ENCODE measurements at places on chromosomes 16 and 17.

GRCh38 chr17:1976000-1976682 is 49.0 kb downstream of the RTN4RL1 start:
- DNase-seq = no peak

DNA sequence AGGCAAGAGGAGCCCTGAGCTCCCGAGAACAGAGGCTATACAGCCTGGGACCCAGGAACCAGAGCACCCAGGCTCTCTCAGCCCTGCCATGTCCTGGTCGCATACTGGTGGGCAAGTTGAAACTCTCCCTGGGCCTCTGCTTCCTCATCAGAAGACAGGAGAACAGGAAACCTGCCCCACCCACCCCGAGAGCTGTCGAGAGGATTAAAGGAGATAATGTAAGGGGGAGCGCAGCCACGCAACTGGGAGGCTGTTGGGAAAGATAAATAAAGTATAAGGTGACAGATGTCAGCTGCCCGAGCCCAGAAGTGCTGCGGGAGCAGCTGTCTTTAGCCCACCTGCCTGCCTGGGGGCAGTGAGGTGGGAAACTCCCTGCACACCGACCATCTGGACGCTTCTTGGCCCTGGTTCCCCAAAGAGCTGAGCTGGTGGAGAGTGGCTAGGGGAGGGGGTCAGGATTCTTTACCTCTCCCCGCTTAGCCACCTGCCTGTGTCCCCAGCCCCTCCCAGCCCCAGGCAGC is 6.8 kb downstream of the KIF19 start:
- no peak for DNase-seq

- DNase-seq = no peak
Observed at GRCh38 chr17:42946812-42947211, 17.4 kb downstream of the AARSD1 start.

GRCh38 chr17:58088624-58089023 is 5.4 kb downstream of the DYNLL2 start:
- no peak for DNase-seq

DNA sequence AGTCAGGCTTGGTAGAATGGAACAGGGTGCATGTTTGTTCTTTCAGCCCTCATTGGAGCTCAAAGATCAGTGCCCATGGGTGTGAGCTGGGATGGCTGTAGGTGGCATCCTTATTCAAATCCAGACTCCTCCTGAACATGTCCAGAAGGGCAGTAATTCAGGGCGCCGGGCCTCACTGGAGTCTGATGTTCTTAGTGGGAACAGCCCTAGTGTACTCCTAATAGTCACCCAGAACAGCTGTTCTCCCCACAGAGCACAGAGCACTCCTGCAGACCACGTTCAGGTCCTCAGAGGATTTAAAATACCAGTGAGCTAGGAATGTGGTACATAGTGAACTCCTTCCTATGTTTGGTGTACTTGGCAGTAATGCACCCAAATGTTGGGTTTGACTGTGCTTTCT is 96.2 kb downstream of the BANP start:
- DNase-seq = no peak

DNA sequence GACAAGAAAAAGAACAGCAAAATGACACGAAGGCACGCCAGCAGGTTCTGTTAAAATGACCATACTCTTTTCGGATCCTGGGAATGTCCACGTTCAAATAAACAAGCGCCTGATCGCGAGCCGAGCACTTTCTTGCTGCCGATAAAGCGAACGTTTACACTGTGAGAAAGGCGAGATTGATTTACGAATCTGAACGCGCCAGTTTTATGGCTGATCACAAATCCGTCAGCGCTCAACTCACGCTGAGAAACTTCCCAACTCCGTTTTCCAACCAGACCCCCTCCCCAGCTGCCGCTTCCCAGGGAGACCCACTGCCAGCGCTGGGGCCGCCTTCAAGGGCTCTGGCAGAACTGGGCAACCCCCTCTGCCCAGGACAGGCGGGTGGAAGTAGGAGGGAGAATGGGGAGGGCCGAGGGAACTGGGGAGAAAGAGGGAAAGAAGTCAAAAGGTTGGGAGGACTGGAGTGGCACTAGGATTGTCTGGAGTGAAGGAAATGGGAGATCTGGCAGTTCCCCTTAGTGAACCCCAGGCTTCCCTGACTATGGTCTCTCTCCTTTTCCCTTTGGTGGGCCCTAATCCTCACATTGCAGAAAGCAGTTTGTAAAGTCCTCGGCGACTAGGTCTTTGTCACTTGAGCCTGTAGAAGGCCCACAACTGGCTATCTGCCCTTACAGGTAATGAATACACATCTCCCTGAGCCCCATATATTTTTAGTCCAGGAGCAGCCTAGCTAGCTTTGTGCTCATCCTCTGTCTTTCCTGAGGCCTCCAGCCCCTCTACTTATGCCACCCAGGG is 6.9 kb downstream of the HOXB4 start:
- DNase-seq = no peak

- DNase-seq = no peak
Observed at GRCh38 chr16:65961476-65962143, 404.9 kb upstream of the CDH5 start.

GRCh38 chr16:23518435-23518891 is 8.2 kb upstream of the GGA2 start:
- no peak for DNase-seq

DNA sequence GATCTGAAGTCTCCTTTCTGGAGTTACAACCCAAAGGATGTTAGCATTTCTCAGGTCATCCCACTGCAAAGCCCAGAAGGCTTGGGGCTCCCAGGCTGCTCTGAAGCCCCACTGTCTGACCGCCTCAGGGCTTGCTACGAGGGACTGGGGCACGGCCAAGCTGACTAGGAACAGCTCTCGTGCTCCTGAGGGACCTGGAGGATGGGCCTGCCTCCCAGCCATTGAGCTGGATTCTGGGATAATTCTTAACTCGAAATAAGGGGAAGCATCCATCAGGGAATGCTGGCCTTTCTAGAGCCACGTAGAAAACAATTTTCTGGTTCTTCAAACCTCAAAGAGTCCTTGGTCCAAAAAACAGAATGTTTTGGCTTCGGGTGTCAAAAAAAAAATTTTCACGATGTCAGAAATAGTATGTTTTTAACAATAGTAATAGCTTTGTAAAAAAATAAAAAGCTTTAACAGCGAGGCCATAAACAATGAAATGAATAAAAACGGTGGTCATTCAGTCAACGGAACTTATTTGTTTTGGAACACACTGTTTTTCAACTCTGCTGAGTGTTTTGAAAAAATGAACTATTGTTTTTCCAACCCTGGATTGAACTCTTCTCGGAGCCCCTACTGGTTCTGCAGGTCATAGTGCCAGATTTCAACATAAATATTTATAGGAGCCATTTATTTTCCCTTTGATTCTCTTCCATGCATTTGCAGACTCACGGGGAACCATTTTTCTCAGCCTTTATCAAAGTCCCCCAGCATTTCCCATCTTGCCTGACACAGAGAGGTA is 16.4 kb upstream of the HERPUD1 start:
- no peak for DNase-seq

- no peak for DNase-seq
Observed at GRCh38 chr16:58124601-58124915, 4.6 kb downstream of the CFAP20 start.

- DNase-seq = no peak
Observed at GRCh38 chr17:8406174-8406573, 8.5 kb upstream of the RNF222 start.

- DNase-seq = no peak
Observed at GRCh38 chr17:1649844-1650501, at the start of gene RILP. Gene RILP (minus strand): TSS chr17:1649866. CDS start chr17:1649804, 62 bp downstream.

- DNase-seq = no peak
Observed at GRCh38 chr16:84378567-84378966, 10.2 kb downstream of the ATP2C2 start.

DNA sequence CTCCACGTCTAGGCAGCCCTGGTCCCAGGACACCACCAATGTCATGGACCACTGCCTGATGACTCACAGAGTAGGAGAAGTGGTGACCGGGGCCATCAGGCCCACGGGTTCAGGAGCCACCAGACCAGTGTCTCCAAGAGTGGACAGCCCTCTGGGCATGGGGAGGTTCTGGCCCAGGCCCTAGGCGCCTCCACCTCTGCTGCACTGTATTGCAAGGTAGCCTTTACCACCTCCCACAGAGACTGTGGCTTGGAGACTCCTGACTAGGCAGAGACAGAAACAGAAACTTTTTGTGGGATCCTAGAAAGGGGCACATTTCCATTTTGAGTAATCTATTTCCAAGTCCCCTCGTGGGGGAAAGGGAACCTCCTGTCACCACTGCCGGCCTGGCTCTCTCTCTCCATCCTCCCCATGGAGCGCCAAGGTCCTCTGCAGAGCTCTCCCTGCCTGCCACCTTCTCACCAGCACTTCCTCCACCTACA is 2.9 kb downstream of the CDIP1 start:
- DNase-seq = no peak

- DNase-seq = no peak
Observed at GRCh38 chr17:80328634-80329380, 68.2 kb downstream of the RNF213 start.

DNA sequence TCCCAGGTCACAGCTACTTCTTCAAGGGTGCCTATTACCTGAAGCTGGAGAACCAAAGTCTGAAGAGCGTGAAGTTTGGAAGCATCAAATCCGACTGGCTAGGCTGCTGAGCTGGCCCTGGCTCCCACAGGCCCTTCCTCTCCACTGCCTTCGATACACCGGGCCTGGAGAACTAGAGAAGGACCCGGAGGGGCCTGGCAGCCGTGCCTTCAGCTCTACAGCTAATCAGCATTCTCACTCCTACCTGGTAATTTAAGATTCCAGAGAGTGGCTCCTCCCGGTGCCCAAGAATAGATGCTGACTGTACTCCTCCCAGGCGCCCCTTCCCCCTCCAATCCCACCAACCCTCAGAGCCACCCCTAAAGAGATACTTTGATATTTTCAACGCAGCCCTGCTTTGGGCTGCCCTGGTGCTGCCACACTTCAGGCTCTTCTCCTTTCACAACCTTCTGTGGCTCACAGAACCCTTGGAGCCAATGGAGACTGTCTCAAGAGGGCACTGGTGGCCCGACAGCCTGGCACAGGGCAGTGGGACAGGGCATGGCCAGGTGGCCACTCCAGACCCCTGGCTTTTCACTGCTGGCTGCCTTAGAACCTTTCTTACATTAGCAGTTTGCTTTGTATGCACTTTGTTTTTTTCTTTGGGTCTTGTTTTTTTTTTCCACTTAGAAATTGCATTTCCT is 3.4 kb upstream of the LPCAT2 start:
- DNase-seq = no peak

DNA sequence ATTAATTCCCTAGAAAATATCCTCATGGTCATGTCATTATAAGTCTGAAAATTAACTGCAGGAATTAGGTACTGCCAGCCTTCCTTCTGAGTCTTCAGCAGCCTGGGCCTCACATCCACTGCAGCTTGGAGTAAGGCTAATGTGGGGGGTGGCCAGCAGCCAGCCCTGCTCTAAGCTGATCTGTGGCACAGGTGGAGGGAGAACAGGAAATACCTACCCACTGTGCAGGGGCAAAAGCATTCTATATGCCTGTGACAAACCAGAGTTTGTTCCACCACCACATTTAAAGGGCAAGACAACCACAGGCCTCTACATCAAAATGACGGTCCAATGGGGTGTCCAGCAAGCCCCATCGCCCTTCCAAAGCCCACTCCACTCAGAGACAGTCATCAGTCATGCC is 9.4 kb downstream of the NPRL3 start:
- no peak for DNase-seq

- no peak for DNase-seq
Observed at GRCh38 chr16:12951392-12951791, 50.0 kb downstream of the SHISA9 start.

DNA sequence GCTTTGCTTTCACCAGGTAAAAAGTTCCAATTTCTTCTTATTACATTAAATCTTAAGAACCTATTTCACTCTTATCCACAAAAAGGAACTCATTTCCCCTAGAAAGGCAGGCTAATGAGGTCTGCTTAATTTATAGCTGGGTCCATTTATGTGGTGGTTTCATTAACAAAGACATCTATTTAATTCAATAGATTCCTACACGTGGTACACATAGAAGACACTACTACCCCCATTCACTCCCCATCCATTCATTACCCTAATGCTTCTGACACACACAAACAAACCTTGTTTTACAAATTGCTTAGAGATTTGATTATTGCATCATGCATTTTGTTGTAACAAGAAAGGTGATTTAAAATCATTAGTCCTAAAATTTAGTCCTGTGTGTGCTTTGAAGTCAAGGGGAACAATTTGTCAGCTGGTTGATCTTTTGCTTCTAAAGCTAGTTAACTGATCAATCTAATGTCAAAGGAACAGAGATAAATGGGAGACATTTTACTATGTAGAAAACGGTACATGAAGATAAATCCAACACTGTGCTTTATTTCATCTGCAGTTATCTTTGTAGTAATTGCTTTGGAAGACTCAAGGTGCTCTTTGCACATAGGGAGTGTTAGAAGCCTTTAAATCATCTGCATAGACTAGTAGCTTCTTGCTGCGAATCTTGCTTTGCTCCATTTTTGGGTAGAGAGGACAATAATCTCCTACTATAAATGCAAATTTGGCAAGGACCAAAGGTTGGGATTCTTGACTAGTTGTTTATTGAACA is 379.2 kb downstream of the CDH11 start:
- no peak for DNase-seq

GRCh38 chr17:37489197-37490001 is at the start of gene DUSP14:
Gene DUSP14 (plus strand): TSS chr17:37489891. CDS start chr17:37512273, 22,382 bp downstream.
- peak; percentile 69 for DNase-seq

GRCh38 chr17:78223061-78223460 is 8.4 kb upstream of the TMEM235 start:
- DNase-seq = no peak
